ENCODE measurements at places on chromosomes 11 and 22.

GRCh38 chr11:115148691-115149090 lies 355.5 kb downstream of the CADM1 start:
- no peak for DNase-seq

- no peak for DNase-seq
These were observed 1.7 kb downstream of the APOL5 start for GRCh38 chr22:35719212-35719875.

GRCh38 chr22:19800761-19801244 lies 40.2 kb downstream of the TBX1 start:
- DNase-seq, result no peak

DNA sequence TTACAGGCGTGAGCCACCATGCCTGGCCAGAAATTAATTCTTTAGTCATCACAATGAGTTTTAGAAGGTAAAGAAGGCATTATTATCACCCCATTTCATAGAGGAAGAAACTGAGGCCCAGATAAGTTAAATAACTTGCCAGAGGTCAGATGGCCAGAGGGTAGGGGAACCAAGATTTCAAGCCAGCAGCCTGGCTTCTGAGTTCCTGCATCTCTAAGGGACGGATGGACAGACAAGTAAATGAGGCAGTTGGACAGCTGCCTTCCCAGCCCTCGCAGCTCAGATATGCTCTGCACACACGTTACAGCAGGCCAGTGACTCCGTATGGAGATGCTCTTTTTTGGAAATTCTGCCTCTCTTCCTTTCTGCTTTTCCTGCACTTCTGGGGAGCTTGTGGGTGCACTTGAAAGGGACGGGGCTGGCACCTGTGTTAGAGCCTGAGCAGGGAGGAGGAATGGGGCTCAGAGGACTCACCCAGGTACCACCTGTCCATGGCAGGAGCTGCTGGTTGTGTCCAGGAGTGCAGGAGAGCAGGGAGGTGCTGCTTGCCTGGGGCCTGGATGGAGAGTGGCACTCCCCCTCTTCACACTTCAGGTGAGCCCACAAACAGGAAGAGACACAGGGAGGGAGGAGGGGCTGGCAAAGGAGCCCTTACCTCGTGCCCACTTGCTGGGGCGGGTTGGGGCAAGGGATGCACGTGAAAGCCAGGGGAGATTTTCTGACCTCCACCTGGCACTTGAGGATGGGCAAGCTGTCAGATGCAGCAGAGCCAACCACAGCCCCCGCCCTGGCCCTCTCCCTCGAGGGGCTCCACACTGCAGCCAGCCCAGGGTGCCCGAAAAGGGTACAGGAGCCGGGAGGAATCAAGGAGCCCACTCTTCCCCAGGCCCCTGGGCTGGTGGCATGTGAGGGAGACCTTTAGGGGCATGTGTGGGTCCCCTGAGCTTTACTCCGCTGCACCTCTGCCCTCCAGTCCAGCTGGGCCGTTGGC lies 3.3 kb upstream of the FXYD2 start:
- no peak for DNase-seq

- peak; percentile 64 for DNase-seq
These were observed 6.0 kb upstream of the CCDC188 start for GRCh38 chr22:20156611-20157429.
